ENCODE measurements at places on chromosomes 5 and 9. TPM values are rescaled to one million over a fixed set of nuclear protein-coding genes. Genes with fewer than 3 reads are reported as not detected.

The CDX1 gene
- not detected for total RNA-seq

DNA sequence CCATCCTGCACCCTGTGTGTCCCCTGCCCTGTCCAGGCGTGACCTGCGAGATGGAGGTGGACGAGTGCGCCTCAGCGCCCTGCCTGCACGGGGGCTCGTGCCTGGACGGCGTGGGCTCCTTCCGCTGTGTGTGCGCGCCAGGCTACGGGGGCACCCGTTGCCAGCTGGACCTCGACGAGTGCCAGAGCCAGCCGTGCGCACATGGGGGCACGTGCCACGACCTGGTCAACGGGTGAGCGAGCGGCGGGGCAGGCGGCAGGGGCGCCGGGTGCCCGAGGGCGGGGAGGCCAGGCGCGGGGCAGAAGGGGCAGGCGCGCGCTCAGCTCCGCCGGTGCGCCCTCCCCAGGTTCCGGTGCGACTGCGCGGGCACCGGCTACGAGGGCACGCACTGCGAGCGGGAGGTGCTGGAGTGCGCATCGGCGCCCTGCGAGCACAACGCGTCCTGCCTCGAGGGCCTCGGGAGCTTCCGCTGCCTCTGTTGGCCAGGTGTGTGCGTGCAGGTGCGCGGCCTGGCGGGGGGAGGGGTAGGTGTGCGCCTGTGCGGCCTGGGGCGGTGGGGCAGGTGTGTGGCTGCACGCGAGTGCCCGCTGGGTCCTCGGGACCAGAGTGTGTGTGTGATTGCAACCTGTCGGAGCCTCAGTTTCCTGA is 10.0 kb downstream of the CRB2 start:
- DNase-seq = no peak

GRCh38 chr9:71349218-71349617 is 227.8 kb upstream of the TRPM3 start:
- DNase-seq = no peak

- no peak for DNase-seq
Observed at GRCh38 chr5:142186857-142187594, 78.4 kb downstream of the NDFIP1 start.

GRCh38 chr5:116063950-116064349 is 20.9 kb upstream of the COMMD10 start:
- no peak for DNase-seq

DNA sequence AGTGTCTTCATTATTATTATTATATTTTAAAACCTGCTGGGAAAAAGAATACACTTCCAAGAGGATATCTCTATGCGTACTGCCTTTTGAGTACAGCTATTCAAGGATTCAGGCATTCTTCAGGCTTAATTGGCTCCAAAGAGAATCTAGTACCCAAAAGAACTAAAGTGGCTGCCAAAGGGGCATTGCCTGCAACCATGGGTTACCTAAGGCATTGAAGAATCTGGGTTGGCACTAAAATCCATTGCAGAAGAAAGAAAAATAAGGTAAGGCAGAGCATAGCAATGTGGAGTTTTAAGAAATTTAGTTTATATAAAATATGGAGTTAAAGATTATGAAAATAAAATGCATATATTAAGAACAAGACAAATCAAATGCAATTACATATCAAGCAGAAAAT is 223.5 kb downstream of the TMEM161B start:
- DNase-seq = no peak
